ENCODE measurements at places on chromosomes 4 and X.

GRCh38 chr4:144461906-144462305, 184.1 kb upstream of the HHIP start:
- no peak for DNase-seq

- no peak for DNase-seq
Observed at GRCh38 chrX:8730812-8731558, 952 bp downstream of the ANOS1 start.

DNA sequence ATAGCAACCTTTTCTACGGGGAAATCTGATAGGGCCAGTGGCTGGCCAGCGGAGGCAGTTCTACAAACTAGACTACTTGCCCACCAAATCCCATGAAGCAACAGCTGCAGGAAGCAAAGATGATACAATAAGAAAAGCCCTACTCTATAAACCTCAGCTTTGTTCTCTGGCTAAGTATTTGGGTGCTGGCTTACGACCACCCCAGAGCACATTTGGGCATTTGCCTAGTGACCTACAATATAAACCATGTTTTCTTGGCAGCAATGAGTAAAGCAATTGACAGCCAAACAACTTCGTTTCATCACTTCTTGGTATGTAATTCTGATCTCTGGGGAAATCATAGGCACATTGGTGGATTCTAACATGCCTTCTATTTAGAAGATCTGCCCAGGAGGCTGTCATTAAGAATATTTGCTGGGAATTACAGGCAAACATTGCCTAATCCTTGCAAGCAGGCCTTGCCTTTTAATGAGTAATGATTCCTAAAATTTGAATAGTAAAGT, 7.5 kb upstream of the LHFPL1 start:
- DNase-seq: no peak

- no peak for DNase-seq
Observed at GRCh38 chrX:50622751-50623150, 152.1 kb upstream of the DGKK start.

- no peak for DNase-seq
Observed at GRCh38 chr4:91345632-91346031, 958.1 kb upstream of the GRID2 start.

- DNase-seq: no peak
Observed at GRCh38 chrX:33307911-33308354, 96.6 kb upstream of the DMD start.

GRCh38 chr4:69051576-69051943, 44.7 kb upstream of the UGT2B7 start:
- DNase-seq: no peak

DNA sequence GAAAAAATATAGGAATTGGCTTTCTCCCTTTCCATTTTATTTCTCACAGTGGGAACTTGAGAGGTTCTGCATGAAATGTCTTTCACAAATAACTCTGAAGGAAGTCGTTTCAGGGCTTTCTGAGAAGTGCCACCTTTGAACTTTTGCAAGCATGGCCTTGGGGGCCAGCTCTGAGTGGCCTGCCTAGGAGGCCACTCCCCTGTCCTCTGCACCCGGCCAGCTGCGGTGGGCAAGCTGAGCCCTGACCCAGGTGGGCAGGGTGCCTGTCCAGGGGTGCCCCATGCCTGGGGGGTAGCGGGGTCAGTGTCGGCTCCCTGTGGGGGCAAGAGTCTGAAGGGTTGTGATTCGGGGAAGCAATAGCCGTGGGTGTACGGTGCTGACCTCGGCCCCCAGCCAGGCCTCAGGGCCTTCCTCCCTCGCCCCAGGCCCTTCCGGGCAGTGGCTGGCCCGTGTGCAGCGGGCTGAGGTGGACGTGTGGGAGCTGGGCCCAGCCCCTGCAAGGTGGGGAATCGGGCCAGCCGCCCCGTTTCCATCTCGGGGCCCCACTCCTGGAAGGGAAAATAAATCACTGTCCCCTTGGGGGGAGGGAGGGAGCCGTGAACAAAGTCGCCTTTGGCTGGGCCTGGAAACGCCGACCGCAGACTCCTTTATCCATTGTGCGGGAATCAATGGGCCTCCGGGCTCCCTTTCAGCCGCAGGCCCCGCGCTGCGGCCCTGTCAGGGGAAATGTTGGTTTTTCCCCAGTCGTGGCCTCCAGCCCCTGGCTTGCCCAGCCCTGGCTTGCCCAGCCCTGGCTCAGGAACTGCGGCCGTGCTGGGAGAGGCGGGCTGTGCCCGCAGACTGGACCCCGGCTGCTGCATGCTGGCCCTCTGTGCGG, 3.1 kb downstream of the FGFRL1 start:
- no peak for DNase-seq

DNA sequence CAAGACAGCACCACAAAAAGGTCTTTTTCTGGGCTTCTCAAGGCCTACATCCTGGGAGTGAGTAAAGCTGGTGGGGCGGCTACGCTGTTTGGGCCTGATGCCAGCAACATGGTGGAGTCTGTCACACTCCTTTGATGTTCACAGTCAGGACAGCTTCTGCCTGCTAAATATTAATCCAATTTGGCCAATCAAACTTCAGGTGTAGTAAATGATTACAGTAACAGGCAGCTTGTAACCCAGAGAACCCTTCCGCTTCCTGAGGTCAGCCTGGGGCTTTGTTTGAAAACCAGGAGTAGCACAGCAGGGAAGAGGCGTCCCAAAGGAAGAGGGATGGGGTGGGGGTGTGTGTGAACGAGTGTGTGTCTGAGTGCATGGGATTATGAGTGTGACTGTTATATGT, 220.4 kb downstream of the MAML3 start:
- DNase-seq: no peak

GRCh38 chrX:5236749-5237148, 991.9 kb downstream of the NLGN4X start:
- no peak for DNase-seq

GRCh38 chrX:64395568-64395929, 297 bp upstream of the MTMR8 start:
- DNase-seq: no peak

DNA sequence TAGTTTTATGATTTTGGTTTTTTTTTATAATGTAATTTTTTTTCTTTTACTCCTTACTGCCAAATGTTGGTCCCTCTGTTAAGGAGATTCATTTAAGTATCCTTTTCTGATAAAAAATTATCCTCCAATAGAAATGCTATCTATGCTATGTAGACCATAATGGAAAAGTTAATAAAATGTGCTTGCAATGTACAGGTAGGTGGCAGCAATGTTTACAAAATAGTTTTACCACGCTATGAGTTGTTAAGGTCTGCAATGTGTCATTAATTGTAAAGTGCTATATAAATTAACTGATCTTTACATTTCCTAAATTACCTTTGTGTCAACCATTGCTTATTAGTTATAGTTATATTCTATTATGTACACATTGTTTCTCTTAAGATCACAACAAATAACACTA, 3.8 kb upstream of the CENPC start:
- DNase-seq: no peak

- no peak for DNase-seq
Observed at GRCh38 chrX:115892787-115893671, 277.5 kb upstream of the AGTR2 start.

DNA sequence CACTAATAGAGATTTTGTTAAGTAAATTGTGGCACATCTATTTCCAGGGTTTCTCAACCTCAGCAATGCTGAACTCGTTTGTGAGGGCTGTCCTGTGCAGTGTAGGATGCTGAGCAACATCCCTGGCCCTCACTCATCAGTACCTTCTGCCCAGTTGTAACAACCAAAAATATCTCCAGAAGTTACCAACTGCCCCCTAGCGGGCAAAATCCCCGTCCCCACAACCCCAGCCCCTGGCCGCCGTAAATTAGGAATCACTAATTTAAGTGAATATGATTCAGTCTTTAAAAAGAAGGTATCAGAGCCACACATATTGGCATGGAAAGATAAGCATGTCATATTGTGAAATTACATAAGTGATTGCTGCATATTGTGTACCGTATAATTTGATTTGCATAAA, 123.4 kb downstream of the ASB9 start:
- no peak for DNase-seq

DNA sequence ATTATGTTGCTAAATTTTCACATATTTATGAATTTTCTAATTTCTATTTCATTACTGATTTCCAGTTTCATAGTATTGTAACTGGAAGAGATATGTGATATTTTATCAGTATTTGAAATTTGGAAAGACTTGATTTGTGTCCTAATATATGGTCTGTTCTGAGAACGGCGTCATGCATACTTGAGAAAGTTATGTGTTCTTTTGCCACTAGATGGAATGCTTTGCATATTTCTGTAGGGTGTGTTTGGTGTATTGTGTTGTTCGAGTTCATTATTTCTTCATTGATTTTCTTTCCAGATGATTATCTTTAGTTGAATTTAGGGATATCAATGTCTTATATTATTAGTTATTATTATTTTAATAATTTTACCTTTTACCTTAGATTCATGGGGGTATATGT, 110.6 kb upstream of the ITM2A start:
- no peak for DNase-seq

GRCh38 chrX:41082783-41083182, 2.5 kb upstream of the USP9X start:
- no peak for DNase-seq

DNA sequence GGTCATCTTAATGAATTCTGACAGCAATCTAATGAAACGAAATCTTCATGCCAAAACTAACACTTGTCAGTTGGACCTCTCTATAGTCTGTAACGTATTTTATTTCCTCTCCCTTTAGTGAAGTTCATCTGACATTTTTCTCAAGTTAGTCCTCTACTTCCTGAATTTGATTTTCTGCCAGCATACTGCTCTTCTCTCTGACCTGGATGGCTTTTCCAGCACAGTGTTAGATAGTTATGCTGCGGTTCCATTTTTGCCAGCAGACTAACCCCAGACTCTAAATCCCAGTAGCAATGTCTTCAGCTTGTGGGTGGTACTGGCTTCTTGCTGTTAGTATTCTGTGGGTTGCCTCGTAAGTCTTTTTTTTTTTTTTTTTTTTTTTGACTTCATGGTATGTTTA, 146.7 kb upstream of the VEGFC start:
- no peak for DNase-seq

DNA sequence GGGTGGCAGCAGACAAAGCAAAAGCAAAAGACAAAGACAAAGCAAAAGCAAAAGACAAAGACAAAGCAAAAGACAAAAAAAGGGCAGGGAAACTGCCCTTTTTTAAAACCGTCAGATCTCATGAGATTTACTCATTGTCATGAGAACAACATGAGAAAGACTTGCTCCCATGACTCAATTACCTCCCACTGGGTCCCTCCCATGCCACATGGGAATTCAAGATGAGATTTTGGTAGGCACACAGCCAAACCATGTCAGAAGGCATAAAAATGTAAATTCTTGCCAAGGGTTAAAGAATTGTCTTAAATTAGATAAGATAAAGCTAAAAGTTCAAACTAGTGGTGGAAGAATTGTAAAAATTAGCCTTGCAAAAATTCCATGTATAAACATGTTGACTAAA, 419.7 kb downstream of the TRAM1L1 start:
- DNase-seq: no peak

GRCh38 chrX:8988446-8988845, 45.5 kb downstream of the FAM9B start:
- no peak for DNase-seq

GRCh38 chr4:27428661-27429060, 568.0 kb downstream of the STIM2 start:
- no peak for DNase-seq
